Activated CD4-positive, alpha-beta T cell treated with anti-CD3 and anti-CD28 coated beads for 48 hours (primary cell): ENCODE measurements at places on chromosomes 2 and 18.

DNA sequence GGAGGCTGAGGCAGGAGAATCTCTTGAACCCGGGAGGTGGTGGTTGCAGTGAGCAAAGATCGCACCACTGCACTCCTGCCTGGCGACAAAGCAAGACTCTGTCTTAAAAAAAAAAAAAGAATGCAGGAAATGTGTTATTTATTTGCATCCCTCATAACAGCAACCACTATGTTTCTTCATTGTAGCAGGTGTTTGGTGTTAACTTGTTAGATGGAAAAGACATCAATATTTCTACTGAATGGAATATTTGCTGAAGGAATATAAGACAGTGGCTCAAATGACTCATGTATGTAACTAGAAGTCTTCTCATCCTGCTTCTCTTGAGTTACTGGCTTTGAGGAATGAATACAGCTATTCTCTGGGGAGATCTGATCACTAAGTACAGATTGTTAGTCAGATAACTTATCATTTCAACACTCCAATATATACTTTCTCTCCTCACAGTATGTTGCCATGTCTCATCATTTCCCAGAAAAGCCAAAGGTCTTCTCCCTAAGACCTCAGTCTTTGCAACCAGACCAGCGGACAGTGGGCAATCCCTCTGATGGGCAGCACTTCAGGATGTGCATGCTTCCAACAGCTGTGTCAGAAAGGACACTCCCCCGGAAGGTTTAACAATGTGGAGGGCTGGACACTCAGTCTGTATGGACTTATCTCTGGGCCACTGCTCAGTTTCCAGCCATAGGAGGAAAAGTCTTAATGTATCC is 104.4 kb upstream of the STK17B start:
- DNase-seq = no peak

DNA sequence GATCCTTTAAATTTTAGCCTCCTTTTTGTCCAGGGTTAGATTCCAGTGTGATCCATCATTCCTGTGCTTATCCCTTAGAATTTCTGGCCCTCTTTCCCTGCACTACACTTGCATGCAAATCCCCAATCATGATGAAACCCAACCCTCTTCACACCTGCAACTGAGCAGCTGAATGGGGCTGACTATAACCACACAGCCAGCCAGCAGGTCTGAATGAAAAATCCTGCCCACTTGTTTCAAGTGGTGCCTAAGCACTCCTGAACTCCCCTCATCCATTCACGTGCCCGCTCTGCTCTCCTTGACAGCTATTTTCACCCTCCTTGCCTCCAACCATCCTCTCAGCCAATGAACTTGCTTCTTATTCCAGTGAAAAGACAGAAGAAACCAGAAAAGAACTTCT is 80.5 kb upstream of the AFF3 start:
- DNase-seq = no peak

DNA sequence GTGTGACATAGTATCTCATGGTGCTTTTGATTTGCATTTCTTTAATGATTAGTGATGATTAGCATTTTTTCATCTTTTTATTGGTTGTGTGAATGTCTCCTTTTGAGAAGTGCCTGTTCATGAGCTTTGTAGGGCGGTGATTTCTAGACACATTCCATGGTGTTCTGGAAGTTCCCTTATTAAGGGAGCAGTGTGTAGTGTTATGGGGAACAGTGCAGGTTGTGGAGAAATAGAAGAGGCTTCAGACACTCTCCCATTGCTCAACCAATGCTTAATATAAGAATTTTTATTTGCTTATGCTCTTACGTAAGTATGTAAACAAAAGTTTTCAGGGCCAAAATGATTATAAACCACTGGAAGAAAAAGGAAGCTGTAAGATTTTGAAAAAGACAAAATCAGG is 34.7 kb downstream of the MMADHC start:
- DNase-seq = no peak

DNA sequence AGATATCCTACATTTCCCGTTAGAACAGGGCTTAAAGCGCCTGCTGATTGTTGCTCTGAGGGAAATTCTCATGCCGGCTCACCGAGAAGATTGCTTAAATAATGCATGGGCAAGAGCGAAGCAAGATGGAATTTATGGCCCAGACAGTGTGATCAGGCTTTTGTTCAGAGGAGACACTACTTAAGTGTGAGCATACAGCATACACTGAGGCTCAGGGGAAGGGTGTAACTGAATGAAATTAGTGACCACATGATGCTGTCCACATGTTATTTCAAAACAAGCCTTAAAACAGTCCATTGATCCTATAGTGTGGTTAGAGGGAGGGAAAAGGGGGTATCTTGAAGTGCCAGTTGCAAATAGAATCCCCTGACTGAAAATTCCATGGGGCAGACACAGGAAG is 125.5 kb downstream of the RAPGEF4 start:
- no peak for DNase-seq

- DNase-seq = no peak
Measured at GRCh38 chr2:219739066-219739465, 111.6 kb downstream of the SLC4A3 start.

DNA sequence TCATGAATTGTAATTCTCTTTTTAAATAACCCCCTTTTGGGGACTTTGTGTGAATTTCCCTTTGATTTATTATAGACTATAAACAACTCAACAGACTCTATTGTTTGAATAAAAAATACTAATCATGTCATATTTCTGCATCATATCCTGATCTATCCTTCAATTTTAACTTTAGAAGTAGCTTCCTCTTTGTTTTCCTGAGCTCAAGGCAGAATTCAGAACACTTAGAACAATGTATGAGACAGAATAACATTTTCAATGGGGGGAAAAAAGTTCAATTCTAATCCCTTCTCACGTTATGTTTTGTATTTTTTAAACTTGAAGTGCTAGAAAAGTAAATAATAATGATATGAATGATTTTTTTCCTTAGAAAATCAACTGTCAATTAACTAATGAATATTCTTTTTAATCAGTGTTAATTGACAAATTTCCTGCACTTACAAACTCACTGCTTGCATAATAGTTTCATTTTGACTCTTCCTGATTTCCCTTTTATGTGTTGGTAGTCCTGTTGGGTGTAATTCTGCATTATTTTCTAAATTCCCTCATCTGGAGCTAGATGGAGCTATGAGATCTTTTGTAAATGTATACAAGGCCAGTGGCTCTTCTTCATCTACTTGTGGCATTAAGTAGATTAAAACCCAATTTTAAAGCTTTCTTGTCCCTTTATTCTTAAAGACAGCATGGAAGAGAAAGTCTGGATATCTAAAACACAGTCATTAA is 326.1 kb downstream of the PARD3B start:
- no peak for DNase-seq

DNA sequence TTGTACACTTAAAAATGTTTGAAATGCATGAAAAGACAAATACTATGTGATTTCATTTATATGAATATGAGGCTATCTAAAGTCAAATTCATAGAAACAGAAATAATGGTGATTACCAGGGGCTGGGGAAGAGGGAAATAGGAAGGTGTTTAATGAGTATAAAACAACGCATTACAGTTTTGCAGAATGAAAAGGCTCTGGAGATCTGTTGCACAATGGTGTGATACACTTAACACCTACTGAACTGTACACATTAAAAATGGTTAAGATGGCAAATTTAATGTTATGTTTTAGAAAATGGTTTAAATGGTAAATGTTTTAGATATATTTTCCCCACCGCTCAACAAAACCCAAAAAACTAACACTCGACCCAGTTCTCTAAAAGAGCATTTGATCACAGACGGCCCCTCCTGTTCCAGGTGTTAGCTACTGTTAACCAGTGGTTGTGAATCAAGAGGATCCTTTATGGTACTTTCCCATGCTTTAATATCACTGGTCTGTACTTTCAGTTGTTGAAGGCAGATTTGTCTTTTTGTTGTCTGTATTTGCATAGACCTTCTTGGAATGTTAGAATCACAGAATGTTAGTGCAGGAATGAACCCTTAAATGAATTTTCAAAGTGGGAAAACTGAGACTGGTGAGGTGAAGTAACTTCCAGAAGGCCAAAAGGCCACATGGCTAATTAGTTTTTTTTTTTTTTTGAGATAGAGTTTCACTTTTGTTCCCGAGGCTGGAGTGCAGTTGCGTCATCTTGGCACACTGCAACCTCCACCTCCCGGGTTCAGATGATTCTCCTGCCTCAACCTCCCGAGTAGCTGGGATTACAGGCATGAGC is 10.2 kb downstream of the RAB10 start:
- DNase-seq = no peak

DNA sequence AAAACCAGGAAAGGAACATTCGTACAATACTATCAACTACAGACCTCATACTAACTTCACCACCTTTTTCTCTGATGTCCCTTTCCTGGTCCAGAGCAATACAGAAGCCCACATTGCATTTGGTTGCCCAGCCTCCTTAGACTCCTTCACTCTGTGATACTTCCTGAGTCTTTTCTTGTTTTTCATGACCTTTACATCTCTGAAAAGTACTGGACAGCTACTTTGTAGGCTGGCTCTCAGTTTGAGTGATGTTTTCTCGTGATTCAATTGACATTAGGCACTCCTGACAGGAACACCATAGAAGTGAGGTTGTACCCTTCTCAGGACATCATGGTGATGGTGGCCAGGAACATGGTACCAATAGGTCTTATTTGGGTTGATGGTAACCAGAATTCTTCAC is 185.9 kb upstream of the SLC39A10 start:
- DNase-seq = no peak
